ENCODE measurements at places on chromosomes 11 and 22.

GRCh38 chr11:48098024-48098423 is 117.7 kb downstream of the PTPRJ start:
- no peak for DNase-seq

GRCh38 chr11:122104341-122104740 is 11.7 kb downstream of the BLID start:
- no peak for DNase-seq

DNA sequence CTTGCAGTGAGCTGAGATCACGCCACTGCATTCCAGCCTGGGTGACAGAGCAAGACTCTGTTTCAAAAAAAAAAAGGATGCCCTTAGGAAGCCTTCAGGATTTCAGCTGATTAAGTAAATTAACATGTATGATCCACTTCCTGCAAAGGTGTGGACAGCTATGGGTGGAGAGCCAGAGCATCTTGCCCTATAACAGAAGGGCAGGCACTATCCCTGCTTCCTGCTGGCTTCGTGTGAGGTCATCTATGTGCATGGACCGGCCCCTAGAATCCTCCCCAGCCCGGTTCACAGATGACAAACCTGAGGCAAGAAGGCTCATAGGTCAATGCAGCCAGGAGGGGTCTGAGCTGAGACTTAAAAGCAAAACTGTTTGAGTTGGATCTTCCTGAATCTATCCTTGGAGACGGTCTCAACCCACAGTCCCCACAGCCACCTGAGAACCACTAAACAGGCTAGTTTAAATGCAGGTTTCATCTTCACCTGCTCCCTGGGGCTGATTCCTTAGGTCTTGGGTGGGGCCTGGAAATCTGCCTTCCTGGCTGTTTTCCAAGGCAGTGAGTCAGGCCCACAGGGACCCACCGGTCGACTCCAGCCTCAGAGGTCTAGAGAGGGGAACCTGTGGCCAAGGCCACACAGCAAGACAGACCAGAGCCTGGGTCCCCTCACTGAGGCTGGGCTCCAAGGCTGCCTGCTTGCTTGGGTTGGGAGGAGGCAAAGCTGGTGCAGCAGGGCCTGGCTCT is 55.2 kb upstream of the MPEG1 start:
- no peak for DNase-seq

GRCh38 chr11:77150836-77151235 is 22.8 kb downstream of the MYO7A start:
- no peak for DNase-seq

DNA sequence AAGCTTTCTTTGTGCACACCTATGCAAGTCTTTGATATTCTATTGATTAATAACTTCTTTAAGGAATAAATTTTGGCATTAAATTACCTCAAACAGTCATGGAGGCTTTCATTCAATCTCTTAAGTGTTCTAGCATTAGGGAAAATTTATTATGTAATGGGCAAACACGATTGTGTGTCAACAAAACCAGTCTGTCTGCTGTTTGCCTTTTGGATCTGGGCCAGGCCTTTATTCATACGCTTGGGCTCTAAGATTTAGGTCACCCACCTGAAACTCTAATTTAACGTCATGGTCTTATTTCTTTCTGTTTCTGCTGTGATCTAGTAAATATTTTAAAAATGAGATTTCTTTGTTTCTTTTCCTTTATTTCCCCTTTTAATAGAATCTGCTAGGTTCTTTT is 1270.6 kb downstream of the LRRC4C start:
- no peak for DNase-seq

- no peak for DNase-seq
Measured at GRCh38 chr11:61384271-61385242, 7.8 kb upstream of the TMEM216 start.

DNA sequence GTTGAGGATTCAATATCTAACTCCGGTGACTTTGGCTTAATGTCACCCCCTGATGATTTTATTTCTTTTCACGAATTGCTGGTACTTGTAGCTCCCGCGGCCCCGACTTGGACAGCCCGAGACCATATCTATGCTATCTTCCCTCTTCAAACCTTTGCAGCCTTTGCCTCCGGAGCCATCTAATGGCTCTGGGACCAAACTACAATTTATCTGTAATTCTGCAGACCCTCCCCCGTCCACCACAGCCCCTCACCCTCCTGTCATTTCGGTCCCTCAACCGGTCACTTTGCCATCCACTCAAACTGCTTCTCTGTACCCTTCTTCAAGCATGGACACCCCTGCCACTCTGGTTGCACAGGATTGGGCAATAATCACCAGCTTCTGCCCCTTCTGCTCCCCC is 25.7 kb upstream of the ALDH3B2 start:
- DNase-seq: no peak

- DNase-seq: peak; percentile 93
Measured at GRCh38 chr11:65416341-65416824, 6.2 kb upstream of the NEAT1 start.

DNA sequence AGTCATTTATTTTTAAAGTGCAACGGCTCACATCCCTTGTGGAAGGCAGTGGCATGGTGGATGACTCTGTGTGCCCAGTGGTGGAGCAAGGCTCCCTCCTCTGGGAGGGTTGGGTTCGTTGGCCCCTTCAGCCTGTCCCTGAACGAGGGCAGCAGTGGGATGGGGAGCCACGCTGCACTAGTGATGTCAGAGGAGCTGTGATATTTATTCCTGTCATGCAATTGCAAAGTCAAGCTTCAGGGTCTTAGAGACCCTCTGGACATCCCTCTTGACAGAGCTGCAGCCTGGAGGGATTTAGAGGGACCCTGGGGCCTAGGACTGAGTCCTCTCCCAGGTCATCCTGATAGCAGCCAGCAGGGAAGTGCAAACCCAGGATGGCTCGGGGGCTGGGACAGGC is 78.2 kb upstream of the NARS2 start:
- DNase-seq: no peak

DNA sequence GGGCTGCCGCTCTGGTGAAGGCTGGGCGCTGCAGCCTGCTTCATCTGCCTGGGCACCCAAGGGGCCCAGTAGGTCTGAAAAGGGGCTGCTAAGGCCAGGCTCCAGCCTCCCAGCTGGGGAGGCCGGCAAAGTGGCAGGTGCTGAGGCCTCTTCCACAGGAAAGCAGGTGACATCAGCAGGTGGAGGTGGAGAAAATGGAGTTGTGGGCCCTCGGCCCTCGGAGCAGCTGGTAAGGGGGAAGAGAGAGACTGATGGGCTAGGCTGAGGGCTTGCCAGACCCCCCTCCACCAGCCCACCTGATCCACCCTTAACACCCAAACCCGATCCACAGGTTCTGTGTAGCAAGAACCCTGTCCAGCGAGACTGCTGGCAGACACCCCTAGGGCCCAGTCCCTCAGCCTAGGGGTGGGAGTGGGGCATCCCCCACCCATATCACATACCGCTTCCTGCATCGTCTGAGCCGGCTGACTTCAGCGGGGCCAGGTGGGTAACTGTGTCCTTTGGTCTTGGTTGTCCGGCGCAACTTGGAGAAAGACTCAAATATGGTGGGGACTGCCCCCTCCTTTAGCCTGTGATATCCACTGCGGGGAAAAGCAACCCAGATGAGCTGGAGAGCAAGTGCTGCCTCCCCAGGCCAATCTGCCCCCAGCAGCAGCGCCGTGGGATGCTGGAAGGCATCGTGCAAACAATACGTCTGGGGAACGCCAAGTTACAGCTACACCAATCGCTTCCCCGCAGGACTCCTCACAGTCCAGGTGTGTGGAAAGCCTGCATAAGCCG is 1.5 kb downstream of the THAP7 start:
- no peak for DNase-seq

- no peak for DNase-seq
Measured at GRCh38 chr22:24489011-24489410, 6.1 kb upstream of the UPB1 start.

GRCh38 chr11:12280838-12281565 is 96.4 kb upstream of the PARVA start:
- DNase-seq: peak; percentile 8

All from stimulated activated CD4-positive, alpha-beta T cell treated with anti-CD3 and anti-CD28 coated beads, Interleukin-12 subunit alpha, Interleukin-12 subunit beta, amount 100 ng/mL, for 4 hours (primary cell).